Stimulated activated CD8-positive, alpha-beta memory T cell treated with anti-CD3 and anti-CD28 coated beads, Interleukin-4, amount 100 ng/mL, for 1 hour (primary cell): ENCODE measurements at places on chromosomes 2 and 18.

DNA sequence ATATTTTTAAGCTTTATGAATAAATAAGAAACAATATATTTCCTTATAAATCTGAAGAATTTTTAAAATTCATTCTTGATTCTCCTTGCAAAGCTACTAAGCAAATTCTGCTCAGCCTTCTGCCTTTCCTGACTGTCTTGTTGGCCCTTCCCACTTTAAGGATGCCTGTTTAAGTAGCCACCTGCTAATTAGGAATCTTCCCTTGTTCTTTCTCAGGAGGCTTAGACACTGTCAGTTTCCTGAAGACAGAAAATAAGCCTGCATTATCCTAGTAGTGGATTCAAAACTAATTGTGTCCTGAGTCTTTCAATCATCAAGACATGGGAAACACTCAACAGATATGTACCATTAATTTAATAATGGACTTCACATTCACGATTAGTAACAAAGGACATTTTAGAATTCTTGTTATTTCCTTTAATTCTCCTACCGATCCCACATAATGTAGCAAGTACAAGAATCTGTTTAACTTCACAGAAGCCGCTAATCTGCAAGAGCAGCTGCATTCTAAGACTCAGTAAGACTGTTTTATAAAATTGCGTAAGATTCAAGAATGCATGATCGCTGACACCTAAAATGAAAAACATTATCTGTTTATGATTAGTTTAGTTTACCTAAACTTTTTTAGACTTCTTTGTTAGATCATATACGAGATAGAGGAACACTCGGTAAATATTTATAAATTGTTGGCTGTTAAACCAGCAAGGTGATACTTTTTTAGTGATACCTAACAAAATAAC is 445.4 kb upstream of the DSEL start:
- DNase-seq = no peak

DNA sequence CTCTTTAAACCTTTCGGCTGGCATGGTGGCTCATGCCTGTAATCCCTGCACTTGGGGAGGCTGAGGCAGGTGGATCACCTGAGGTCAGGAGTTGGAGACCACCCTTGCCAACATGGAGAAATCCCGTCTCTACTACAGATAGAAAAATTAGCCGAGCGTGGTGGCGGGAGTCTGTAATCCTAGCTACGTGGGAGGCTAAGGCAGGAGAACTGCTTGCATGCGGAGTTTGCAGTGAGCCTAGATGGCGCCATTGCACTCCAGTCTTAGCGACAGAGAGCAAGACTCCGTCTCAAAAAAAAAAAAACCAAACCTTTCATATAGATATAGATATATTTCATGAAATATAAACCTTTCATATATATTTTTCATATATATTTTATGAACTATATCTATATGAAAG is 864.7 kb downstream of the TRIB2 start:
- no peak for DNase-seq

DNA sequence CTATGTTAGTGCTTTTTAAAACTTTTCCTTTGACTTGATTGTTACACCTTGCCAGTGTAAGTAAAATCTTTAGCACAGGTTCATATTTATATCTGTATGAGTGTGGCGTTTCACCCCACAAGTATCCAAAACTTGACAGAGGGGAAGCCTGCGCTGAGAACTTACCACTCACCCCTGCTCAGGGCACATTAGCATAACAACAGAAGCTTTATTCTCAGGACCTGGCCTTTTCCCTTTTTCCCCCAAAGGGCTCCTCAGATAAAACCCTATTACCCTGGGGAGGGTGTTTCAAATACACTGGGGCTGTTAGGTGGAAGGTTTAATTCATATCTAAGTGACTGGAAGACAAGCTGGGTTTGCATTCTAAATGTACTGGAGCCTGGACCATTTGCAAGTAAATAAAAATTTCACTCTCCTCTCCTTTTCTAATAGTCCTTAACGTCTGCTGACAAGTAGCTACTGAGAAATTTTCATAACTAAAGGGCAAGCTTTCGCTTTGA is 276.6 kb downstream of the RNF152 start:
- DNase-seq = no peak

GRCh38 chr2:130341562-130342019 is 1.1 kb upstream of the IMP4 start:
- no peak for DNase-seq

DNA sequence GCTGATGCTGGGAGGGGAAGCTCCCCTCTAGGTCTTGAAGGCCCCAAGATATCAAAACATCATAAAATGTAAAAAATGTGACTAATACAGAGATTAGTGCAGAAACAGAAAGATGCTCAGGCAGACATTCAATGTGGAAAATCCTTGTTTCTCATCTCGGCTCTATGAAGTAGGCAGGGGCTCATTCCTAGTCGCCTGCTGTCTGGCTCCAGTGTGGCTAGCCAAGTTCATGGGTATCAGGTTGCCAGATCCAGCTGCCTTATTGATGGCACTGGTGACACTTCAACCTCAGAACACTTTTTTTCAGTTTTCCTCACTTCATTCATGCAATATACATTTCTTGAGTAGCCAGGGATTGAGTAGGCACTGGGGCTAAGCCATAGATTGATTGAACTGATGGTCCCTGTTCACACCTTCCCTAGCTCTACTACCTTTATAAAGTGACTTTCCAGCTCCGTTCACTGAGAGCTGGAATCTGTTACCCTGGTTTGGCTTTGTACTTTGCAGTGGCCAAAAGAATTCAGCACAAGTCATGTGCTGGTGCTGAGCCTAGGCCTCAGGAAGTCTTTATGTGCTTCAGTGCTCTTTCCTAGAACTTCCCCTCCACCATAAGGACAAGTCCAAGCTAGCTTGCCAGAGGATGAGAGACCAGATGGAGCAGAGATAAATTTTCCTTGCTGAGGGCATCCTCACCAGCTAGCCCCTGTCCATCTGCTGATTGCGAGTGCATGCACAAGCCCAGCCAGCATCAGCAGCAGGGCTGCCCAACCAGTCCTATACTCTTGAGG is 373.6 kb upstream of the ST6GAL2 start:
- no peak for DNase-seq
